ENCODE measurements at places on chromosomes 6 and 20.
A peak's percentile ranks its signal among the peaks of the same experiment; 100 is the strongest.

DNA sequence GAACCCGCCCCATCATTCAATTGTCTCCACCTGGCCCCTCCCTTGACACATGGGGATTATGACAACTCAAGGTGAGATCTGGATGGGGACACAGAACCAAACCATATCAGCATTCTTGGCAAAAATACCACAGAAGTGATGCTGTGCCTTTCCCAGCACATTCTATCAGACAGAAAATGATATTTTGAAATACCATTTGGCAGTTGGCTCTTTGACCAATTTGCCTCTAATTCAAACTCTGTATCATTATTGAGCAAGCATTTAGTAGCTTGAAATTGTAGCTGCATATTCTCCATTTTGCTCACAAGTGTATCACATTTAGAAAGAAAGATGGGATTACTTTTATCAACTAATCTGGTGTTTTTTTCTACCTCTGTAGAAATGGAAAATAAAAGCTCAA lies 64.0 kb downstream of the PLCB1 start:
- no peak for DNase-seq

- no peak for DNase-seq
These were observed 12.8 kb downstream of the DLL1 start for GRCh38 chr6:170277893-170278742.

DNA sequence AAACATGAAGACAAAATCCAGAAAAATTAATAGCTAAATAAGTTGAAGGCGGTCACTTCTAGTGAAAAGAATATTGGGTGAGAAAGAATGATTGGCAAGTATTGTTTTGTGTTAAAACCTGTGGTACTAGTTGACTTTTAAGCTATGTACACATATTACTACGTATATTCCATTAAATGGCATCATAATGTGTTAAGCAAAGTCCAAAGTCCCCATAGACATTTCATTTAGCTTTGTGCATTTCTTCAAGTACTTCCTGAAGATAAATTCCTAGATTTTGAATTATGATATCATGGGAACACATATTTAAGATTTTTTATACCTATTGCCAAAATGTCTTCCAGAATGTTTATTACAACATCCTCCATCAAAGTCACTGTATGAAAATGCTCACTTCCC lies 272.7 kb upstream of the IRAK1BP1 start:
- no peak for DNase-seq

GRCh38 chr6:132964101-132964867 lies 149.9 kb downstream of the RPS12 start:
- no peak for DNase-seq

DNA sequence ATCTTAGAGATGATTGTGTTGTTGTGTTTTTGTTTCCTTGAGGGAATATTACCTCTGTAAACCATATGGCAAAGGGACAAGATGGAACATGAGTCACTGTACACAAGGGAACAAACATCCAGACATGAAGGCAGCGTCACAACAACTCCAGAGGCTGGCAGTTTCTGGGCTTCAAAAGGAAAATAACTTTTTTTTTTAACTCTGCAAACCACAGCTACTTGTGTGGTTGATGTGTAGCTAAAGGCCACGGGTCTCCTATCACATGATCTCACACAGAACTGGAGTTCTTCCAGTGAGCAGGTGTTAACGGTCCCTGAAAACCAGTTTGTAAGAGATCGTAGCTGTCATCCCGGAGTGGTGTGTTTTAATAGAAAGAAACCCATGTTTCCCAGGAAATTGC lies 33.2 kb upstream of the HBS1L start:
- no peak for DNase-seq

DNA sequence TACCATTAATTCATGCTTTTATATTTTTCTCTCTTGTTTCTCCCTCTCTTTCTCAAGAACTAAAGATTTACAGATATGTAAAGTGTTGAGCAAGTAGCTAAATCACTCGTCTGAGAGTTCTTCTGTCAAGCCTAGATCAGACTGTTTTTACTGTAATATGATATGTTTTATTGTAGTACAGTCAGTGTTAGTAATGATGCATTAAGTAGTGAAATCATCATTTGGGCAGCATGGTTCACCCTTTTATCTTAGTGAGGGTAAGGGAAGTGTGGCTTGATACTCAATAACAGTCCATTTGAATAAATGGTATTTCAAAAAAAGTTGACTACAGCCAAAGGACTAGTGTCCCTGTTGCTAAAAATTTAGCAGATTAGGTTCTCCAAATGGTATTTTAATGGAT lies 9.2 kb downstream of the CYB5R4 start:
- DNase-seq = no peak

DNA sequence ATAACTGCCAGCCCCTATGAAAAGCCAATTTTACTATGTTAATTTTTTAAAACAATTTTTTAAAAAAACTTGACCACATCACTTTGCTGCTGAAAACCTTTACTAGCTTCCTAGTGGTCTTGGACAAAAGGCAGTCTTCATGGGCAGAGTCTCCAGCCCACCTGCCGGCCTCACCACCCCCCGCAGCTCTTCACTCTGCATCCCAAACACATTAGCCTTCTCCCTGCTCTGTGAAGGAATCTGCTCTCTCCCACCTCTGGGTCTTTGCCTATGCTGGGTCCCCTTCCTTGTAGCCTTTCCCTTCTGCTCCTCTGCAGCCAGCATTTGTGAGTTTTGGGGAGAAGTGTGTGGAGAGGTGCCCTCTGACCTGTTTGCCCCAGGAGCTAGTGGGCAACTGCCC lies 170.7 kb upstream of the MLN start:
- no peak for DNase-seq

- no peak for DNase-seq
These were observed 7.7 kb downstream of the CDK5RAP1 start for GRCh38 chr20:33393609-33394008.

- peak; percentile 35 for DNase-seq
These were observed 74.0 kb upstream of the MYL9 start for GRCh38 chr20:36467076-36467999.

- no peak for DNase-seq
These were observed 129.7 kb upstream of the UFL1 start for GRCh38 chr6:96391776-96392360.

- DNase-seq = peak; percentile 77
These were observed 14.5 kb downstream of the GNL1 start for GRCh38 chr6:30541515-30542403.

DNA sequence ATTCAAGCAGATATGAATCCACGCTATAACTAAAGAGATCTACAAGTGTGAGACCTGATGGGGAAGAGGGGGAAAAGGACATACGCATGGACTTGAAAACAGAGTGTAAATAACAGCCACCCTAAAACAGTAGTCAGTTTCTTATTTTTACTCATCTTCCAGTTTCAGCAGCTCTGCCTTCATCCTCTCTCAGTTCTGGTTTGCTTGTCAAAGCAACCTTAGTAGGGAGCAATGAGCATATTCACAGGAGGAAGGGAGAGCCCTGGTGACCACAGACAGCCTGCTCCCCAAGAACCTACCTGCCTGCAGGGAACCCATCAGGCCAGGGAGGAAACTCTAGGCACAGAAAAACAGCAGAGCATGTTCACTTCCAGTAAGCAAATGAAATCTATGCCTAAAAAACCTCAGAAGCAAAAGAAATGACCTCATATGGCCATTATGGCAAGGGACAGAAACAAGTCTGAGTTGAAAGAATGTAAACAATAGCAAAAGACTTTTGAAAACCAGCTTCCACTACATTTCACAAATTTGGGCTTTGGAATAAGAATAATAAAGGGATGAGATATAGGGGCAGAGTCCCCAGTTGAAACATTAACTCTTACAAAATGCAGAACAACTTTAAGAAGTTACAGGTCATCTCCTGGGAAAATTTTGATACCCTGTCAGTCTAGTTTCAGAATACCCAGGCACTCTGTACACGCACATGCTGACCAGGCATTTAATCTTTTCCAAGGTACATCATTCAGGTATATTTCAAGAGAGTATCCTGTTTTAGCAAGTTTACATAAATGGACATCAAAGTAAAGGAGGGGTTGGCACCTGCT lies 120.8 kb upstream of the BCLAF1 start:
- DNase-seq = no peak

GRCh38 chr6:18155864-18156421 lies 721 bp downstream of the KDM1B start:
- DNase-seq = peak; percentile 36

- DNase-seq = no peak
These were observed 223.0 kb upstream of the ARID1B start for GRCh38 chr6:156554160-156554559.

- DNase-seq = no peak
These were observed 494.3 kb downstream of the EPM2A start for GRCh38 chr6:145241039-145241438.

GRCh38 chr20:42338294-42339201 lies 720.4 kb upstream of the CHD6 start:
- DNase-seq = no peak

DNA sequence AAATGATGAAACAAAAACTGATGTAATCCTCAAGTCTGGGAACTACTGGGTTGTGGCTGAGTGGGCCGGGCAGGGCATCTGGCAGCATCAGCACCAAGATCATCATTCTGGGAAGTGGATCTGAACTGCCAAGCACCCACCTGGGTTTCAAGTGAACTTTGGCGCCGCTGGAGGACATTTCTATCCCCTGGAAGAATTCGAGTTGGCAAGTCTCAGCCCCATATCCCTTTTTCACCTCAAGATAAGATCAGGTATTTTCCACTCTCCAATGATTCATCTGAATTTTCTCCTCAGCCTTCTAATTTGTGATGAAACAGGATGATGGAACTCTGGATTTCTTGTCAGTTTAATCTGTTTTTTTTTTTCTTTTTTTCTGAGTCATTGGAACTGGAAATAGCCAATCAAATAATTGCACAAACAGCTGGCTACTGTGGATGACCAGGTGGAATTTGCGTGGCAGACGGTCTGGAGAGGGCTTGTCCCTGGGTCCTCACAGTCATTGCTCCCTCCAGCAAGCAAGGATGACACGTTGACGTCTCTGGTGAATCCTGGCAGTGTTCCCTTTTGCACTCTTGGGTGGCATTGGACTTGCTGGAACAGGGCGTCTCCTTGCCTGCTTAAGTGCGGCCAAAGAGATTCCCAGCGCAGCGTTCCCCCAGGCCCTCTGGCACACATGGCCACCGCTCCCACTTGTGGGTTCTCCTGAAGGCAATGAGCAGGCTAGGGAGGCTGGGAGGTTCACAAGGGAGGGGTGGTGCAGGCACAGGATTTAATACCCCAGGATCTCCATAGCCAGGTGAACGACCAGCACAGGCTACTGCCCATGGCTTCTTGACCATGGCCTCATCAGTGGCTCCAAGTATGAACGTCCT lies 80.4 kb downstream of the DHX35 start:
- DNase-seq = no peak

DNA sequence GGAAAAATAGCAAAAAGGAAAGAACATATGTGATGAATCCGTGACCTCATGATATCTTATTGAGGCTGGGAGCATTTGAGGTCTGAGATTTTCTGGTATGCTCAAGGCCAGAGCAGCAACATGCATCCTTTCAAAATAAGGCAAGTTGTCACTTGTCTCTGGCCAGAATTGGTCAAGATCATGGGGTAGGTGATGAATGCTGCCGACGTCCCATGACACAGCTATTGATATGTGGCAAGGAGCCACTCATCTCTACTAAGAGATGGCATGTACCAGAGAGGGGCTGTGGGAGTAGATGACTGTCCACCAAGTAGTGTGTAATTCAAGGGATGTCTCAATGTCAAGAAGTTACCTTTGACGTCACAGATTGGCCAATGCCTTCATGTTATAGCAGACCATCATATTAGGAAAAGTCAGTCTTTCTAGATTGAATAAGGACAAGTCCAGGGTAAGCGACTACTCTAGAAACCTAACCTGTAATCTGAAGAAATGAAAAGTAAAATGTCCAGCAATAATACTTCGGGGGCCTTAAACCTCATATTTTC lies 527.4 kb downstream of the BMP2 start:
- no peak for DNase-seq

DNA sequence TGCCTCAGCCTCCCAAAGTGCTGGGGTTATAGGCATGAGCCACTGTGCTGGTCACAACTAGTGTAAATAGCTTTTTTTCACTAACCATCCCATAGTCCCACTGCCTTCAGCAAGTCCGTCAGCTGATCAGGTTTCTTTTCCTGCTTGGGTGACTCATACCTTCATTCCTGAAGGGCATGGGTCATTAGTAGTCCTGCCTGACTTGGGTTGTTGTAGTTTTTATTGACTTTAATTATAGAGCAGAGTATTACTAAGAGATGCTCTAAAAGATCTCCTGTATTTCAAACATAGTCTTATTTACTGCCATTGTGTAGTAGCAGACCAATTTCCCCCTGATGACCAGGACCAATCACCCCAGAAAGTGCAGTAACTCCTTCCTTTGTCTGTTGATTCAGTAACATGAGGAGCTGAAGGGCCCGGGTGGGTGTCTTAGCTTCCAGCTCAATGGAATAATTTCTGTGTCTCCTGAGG lies 25.8 kb downstream of the HLA-C start:
- DNase-seq = no peak

DNA sequence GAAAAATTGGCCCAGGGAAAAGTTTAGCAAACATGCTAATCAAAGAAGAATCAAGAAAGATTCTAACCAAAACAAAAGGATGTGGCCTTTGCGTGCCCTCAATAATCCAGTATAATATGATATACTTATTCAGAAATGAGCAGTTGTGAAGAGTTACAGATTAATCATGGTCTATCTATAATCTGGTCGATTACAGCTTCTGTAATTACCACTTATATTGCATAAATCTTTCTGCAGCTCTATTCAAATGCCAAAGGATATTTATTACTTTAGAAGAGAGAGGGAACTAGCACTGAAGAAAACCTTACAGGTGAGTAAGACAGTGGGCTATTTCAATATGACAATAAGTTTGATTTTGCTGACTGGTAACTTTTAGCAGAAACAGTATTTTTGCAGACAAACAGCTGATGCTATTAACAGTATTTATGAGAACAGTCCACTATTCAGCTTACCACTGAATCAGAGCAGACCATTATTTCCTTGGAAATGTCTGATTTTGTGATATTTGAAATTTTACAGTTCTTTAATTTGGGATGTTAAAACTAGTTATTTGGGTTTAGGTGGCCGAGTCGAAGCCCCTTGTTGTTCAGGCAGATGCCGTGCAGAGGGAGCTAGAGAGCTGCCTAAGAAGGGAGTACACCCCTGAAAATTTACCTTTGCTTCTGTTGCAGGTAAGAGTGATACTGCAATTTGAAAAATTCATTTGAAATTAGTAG lies 92.2 kb downstream of the CEP57L1 start:
- peak; percentile 56 for DNase-seq

GRCh38 chr6:161257793-161258457 lies 15.9 kb downstream of the AGPAT4 start:
- no peak for DNase-seq

GRCh38 chr20:13121840-13122515 lies 99.1 kb upstream of the ISM1 start:
- no peak for DNase-seq

DNA sequence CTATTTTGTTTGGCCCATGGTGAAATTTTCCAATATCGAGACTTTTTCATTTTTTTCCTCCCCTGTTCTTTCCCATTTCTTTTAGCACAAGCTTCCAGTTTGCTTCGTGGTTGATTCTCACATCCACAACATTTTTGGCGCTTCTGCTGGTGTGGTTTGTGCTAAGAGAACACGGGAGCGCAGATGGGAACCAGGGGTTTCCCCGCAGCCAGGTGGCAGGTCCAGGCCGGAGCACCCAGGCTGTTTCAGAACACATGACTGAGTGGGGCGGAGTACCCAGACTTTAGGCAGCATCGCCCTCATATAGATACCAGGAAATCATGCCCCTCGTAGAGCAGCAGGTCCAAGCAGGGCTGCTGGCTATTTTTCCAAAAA lies 58.0 kb downstream of the SYTL3 start:
- no peak for DNase-seq
